ENCODE measurements at places on chromosomes 7 and 10.

- DNase-seq = no peak
These were observed 213.7 kb upstream of the AOAH start for GRCh38 chr7:36937754-36938563.

DNA sequence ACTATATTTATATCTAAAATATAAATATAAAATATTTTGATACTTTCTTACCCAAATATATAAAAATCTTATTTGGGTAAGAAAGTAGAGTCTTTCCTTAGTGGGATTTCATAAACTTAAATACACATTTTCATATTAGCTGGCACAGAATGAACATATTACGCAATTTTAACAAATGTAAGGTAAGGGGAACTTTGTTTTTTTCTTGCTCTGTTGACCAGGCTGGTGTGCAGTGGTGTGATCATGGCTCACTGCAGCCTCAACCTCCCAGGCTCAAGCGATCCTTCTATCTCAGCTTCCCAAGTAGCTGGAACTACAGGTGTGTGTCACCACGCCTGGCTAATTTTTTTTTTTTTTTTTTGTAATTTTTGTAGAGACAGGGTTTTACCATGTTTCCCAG, 18.3 kb downstream of the CYP26A1 start:
- DNase-seq = no peak

- no peak for DNase-seq
These were observed 297.5 kb downstream of the HDAC9 start for GRCh38 chr7:18792871-18793595.

DNA sequence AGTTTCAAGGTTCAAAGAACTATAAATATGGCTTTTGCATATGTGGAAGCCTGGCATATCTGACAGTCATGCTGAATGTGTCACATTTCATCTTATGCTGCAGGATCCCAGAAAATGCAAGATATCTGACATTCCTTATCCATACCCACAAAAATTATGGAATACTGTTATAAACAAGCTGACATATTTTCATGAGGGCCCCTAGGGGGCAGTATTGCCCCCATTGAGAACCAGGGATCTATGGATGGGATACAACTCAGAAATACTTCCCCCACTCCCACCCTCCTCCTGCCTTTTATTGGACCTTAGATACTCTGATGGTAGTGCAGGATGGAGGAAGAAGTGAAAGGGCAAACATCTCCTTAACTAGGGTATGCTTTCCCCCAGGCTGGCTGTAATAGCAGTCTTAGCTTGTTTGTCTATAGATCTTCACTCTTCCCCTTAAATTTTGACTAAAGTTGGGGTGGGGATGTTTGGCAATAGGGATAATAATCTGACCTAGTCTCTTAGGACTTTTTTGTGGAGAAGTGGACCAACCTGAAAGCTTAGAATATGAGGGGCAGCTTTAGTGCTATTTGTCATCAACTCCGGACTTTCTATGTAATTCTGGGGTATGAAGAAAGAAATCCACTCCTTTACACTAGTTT, 3.5 kb upstream of the GNGT1 start:
- DNase-seq = no peak

DNA sequence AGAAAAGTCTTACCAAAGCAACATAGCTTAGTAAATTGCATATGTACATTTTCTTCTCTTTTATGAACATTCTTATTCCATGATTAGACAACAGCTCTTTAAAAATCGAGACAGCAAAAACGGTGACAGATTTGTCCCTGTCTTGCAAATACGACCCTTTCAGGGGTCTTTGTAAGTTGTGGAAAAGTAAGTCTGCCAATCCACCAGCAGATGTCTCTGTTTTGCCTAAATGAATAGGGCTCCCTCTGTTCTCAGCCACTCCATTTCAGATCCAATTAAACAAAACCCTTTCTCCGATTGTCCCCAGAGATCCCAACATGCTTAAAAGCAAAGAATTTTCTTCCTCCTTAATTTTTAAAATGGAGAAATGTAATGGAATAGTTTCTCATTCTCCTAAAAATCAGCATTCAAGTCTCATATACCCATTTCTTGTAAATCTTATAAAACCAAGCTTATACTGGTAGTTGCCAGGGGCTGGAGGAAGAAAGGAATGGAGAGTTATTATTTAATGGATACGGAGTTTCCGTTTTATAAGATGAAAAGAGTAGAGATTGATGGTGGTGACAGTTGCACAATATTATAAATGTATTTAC, 61.0 kb upstream of the NFE2L3 start:
- no peak for DNase-seq

DNA sequence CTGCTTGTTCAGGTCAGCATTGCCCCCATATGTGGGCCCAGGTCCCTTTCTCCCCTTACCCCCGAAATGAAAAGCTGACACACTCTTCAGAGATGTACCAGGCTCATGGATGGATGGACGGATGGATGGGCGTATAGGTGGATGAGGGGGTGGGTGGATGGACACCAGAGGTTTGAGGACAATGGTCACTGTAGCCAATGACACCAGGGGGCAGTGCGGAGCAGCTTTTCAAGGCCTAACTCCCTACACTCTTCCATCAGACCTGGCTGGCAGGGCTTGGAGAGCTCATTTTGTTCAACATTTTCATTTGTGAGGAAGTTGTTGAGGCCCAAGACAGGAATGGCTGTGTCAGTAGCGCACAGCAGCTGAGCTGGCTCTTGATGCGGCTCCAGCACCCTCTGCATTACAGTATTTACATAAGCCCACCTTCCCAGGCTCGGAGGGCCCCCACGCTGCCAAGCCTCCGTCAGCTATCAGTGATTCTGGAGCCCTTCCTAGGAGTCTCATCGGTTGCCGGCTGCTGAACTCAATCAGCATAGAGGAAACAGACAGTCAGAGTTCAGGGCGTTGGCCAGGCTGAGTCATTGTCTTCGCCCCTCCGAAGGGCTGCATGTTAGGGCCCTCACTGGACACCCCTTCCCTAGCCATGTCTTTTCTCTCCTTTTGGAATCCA, 11.6 kb upstream of the FFAR4 start:
- DNase-seq = no peak

GRCh38 chr7:45446195-45446944, 127.8 kb upstream of the ADCY1 start:
- no peak for DNase-seq

DNA sequence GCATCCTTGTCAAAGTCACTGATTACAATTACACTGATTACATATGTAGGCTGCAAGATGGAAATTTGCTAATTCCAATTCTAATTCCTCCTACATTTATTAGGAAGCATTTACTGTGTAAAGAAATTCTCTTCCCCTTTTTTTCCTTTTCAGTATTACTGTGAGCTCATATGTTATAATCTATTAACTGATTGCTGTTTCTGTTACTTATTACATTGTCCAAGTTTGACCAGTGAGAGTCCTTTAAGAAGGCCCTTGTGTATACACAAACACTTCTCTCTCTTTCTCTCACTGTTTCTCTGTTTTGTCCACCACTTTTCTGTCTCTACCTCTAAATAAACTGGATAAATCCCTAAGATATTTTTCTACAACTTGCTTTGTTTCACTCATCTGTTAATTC, 31.5 kb downstream of the PHF14 start:
- no peak for DNase-seq

DNA sequence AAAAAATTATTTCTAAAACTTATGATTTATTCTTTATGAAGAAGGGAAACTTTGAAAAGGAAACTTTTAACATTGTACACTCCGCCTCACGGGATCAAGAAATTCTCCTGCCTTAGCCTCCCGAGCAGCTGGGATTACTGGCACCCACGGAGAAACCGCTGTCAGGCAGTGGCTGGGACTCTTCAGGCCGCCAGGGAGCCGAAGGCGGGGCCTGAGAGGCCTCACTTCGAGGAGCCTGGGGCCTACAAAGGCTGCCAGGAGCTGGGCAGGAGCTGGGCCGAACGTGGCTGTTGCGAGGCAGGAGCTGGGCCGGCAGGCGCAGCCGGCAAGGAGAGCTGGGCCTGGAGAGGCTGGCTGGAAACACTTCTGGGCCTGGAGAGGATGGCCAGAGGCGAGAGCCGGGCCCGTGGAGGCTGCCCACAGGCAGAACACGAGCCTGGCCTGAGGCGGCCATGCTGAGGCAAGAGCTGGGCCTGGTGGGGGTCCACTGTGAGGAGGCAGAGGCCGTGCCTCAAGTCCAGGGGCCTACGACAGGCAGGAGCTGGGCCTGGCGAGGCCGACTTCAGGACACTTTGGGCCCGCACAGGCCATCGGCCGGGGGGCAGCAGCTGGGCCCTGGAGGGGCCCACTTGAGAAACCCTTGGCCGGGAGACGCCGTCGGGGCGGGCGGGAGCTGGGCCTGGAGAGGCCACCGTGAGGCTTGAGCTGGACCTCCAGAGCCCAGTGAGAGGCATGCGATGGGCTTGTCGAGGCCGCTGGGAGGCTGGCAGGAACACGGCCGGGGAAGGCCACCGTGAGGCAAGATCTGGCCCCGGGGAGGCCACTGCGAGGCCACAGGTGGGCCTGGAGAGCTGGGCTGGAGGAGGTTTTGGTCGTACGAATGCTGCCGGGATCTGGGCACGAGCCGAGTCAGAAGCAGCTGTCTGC, 23.7 kb downstream of the MDH2 start:
- no peak for DNase-seq

GRCh38 chr7:134120405-134120804, 6.7 kb upstream of the LRGUK start:
- no peak for DNase-seq

Data from activated CD4-positive, alpha-beta T cell treated with anti-CD3 and anti-CD28 coated beads for 4 hours (primary cell).